ENCODE measurements at places on chromosomes 1 and 21. TPM values are rescaled to one million over a fixed set of nuclear protein-coding genes. Genes with fewer than 3 reads are reported as not detected.

GRCh38 chr1:11071463-11072215 is 11.8 kb upstream of the SRM start:
- peak; percentile 67 for DNase-seq

- no peak for DNase-seq
Observed at GRCh38 chr1:94101613-94102525, 19.1 kb downstream of the ABCA4 start.

DNA sequence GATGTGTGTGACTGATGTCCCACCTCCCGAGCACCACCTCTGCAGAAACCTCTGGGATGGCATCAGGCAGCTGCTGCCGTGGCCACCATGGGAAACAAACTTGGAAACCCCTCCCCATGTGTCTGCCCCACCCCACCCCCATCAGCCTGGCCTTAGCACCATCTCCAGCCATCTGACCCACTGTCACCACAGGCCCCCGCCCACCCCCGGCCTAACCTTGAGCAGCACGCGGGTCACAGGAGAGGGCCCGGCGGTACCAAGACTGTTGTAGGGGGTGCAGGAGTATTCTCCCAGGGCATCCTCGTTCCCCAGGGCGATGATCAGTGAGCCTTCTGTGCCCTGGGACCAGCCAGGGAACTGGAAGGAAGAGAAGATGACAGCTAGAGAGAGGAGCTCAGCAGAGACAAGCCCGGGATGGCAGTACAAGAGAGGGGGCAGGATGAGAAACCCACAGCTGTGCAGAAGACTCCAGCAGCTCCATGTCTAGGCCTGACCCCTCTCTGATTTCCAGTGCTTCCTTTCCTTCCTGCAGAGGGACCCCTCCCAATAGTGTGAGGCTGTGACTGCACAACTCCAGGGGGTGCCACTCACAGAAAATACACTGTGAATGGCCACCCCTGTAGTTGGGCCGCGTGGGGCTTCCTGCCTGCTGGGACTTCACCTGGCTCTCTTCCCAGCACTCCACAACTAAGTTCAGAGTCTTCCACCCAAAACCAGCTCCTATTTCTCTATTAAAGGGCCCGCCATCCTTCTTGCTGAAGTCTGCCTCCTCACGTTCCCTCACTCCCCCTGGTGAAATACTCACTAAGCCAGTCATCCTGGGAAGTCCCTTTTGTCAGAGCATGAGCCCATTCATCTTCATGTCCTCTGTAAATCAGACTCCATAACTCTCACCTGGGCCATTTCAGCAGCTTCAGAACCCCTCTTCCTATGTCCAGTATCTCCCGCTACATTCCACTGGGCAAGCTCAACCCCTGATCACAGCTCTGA is 7.3 kb upstream of the TAGLN2 start:
- peak; percentile 71 for DNase-seq

GRCh38 chr1:111654839-111655238 is 35.2 kb downstream of the RAP1A start:
- no peak for DNase-seq

DNA sequence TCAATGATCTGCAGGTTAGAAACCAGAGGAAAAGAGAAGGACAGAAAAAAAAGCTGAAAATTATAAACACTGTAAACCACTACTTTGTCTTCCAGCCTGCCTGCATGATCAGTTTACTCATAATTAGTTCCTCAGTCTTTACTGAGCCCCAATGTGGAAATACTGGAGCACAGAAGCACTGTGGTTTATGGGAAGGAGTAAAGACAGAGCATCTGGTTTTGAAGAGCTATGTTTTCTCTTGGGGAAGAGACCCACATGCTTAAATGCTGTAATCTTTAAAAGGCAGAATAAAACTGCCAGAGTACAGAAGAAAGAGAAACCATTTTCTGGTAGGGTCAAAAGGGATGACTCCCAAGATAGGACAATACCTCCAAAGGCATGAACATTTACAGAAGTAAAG is 159.0 kb upstream of the ZNHIT6 start:
- DNase-seq, result no peak

- no peak for DNase-seq
Observed at GRCh38 chr1:169089776-169090175, 16.7 kb upstream of the ATP1B1 start.

- no peak for DNase-seq
Observed at GRCh38 chr1:14094611-14095400, 394.8 kb downstream of the PRDM2 start.

- peak; percentile 72 for DNase-seq
Observed at GRCh38 chr1:9078752-9079500, 9.5 kb upstream of the SLC2A5 start.

DNA sequence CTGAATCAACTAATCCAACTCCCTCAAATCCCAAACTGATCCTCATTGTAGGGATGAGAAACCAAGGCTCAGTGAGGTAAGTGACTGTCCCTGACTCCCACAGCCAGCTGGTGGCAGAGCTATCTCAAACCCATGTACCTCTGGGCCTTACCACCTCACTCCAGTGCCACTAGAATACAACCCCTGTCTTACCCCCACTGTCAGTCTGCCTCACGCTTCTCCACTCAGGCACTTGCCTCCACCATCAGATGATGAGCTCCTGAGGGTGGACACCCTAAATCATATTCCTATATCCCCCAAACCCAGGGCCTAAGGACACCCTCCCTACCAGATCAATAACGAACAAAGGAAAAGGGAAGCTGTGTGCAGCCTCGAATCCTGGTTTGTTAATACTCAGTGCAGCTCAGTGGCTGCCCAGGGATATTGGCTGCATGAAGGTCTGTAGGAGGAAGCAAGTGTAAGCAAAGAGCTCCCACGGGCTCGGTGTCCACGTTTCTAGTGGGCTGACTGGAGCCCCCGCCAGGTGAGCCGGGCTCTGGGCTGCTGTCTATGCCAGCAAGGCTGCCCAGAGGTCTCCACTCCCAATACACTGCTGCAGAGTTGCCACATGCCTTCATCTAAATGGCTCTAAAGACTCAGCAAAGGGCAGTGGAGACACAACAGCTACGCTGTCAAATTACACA is 533.4 kb downstream of the MATN1 start:
- no peak for DNase-seq

GRCh38 chr1:224113545-224113917 is 380 bp upstream of the FBXO28 start:
- no peak for DNase-seq

- DNase-seq, result no peak
Observed at GRCh38 chr1:172672720-172673119, 13.8 kb downstream of the FASLG start.

GRCh38 chr1:18614069-18614735 is 16.4 kb upstream of the PAX7 start:
- no peak for DNase-seq

GRCh38 chr1:2316451-2316961 is 74.8 kb downstream of the MORN1 start:
- DNase-seq, result no peak

DNA sequence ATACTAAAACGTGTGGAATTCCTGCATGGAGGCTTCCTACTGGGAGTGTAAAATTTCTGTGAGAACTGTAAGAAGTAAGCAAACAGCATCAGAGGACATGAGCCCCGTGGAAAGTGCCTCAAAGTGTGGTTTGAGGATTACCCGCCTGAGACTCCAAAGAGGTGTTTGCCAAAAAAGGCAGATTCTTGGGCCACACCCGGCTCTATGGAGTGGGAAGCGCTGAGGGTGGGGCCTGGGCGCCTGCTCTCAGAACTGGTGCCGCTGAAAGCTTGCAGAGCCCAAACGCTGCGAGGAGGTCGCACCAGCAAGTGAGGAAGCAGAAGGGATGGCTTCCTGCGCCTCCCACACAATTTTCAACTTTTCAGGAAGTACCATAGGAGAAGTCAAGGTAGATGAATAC is 43.0 kb upstream of the PSEN2 start:
- DNase-seq, result no peak

DNA sequence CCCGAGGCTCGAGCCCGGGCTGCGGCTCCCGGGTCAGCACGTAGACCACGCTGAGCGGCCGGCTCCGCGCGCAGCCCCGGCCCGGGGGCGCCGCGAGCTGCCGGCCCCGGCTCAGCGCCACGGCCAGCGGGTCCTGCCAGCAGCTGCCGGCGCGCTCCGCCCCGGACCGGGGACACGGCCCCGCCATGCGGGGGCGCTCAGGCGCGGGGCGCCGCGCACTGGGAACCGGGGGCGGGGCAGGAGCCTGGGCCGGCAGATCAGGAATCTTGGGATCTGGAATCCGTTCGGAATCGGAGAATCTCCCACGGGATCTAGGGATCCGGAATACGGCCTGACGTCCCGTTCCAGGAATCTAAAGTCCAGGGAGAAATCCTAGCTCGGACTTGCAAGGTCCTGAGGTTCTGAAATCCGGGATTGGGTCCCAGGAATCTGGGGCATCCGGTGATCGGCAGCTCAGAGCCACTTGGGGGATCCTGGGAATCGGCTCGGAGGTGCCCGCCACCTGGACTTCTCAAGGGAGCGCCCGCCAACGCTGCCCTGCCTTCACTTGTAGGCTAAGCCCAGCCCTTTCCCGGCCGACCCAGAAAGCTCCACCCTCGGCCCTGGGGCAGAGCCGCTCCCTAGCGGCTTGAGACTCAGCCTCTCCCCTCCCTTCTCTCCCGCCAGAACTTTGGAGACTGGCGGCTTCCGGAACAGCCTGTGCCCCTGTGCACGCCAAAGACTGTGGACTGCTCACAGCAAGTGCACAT is at the start of gene MAP3K6:
TSS of gene MAP3K6 (minus strand) at position 551 of the 749 bp plus-strand sequence. CDS start at position 187, 364 bp downstream.
- peak; percentile 95 for DNase-seq

DNA sequence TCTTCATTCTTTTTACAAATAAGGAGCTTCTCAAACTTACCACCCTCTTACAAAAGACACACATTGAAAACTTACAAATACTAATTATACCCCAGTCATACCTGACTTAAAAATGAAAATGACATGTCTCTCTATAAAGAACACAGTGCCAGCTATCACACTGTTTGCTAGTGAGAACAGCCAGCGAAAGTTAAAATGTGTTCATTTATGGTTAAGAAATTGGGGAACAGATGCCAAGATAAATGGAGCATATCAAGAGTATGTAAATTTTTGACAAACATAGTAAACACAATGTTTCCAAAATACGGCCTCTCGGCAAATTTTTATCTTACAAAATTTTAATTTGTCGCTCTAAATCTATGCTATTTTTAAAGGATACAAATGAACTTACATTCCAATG is 1422.9 kb downstream of the KCNT2 start:
- no peak for DNase-seq

- no peak for DNase-seq
Observed at GRCh38 chr1:150473659-150474058, 13.6 kb upstream of the TARS2 start.

GRCh38 chr1:26191739-26192138 is 1.3 kb downstream of the CATSPER4 start:
- no peak for DNase-seq

GRCh38 chr1:14880456-14881316 is 272.9 kb upstream of the TMEM51 start:
- DNase-seq, result no peak

The PLA2G2F gene
- not detected for total RNA-seq

The MX1 gene
- total RNA-seq, result 1.2 TPM

The ZSWIM5 gene
- 0.51 TPM for total RNA-seq

The DLGAP3 gene
- 0.22 TPM for total RNA-seq

The SKI gene
- 116 TPM for total RNA-seq

The C1orf198 gene
- total RNA-seq, result 505 TPM

The SNX7 gene
- 34.0 TPM for total RNA-seq

The CDA gene
- total RNA-seq, result not detected

The FAM151A gene
- total RNA-seq, result not detected

The RSRP1 gene
- total RNA-seq, result 76.4 TPM

The DPT gene
- 30.2 TPM for total RNA-seq

The RIT1 gene
- total RNA-seq, result 51.4 TPM

The WDR26 gene
- total RNA-seq, result 79.5 TPM

Data from chondrocyte (in vitro differentiated cells).